Esophagus squamous epithelium (tissue), 5 donors: ENCODE measurements at places on chromosomes 4 and X. TPM values are rescaled to one million over a fixed set of nuclear protein-coding genes. Genes with fewer than 3 reads are reported as not detected.

DNA sequence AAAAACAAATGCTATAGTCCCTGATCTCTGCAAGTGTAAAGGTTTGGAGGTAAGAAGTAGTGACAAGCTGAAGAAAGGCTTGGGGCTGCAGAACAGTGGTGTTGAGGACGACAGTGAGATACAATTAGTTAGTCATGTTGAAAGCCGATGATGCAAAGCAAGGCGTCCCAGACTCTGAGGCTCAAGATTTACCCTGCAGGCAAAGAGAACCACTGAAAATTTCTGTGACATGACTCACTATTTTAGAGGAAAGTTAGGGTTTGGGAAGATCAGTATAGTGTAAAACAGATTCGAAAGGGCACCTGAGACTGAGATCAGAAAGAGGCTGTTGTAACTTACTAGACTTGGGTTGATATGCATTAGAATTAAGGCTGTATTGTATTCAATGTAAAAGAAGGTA, 281.3 kb upstream of the FTHL17 start:
- H3K27ac ChIP-seq = no peak overlapping the region
- no peaks in the 10 kb centered on the region for H3K4me1 ChIP-seq
- no peak for DNase-seq
- H3K36me3 ChIP-seq = no peaks in the 10 kb centered on the region

DNA sequence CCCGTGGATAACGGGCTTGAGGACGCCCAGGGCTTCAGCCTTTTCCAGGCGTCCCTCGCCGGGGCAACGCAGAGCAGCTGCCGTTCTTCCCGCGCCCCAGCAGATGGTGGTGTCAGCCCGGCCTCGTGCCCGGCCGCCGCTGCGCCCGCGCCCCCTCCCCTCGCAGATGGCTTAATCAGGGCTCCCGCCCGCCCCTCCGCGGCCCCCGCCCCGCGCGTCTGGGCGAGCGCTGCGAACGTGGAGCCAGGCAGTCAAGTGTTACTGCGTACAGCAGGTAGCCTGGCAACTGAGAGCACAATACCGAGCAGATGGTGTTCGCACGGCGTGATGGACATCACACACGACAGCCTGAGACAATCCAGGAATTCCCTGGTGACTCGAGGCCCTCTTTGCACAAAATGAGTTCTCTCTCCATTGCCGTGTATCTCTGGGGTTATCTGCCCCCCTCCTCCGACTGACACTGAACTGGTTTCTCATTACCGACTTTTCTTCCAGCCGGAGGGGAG, 69.3 kb downstream of the MGST2 start:
- DNase-seq = no peak
- no peaks in the 10 kb centered on the region for H3K27me3 ChIP-seq
- peak overlapping the region; percentile 92 for H3K27ac ChIP-seq
- peak overlapping the region; percentile 46 for H3K4me3 ChIP-seq
- peaks cover 19% of the 10 kb centered on the region for H3K4me1 ChIP-seq

- H3K36me3 ChIP-seq = no peaks in the 10 kb centered on the region
- H3K4me3 ChIP-seq = no peak overlapping the region
- H3K27ac ChIP-seq = no peak overlapping the region
- no peaks in the 10 kb centered on the region for H3K4me1 ChIP-seq
- no peaks in the 10 kb centered on the region for H3K27me3 ChIP-seq
Measured at GRCh38 chrX:17425551-17425950, 50.6 kb downstream of the NHS start.

DNA sequence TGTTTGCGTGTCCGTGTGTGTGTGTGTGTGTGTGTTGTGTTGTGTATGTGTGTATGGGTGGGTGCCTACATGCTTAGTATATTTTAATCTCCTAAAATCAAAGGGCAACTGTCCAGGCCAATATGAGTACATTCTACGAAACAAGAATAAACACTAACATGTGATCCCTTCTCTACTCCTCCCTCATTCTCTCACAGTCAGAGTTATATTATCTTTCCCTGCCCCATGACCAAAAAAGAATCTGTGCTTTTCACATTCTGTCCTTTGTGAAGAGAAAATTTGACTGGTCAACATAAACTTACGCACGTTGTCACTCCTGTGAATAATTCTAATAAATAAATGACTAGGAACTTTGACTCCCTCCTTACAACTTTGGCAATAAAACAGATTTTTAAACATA, 532.9 kb downstream of the DMD start:
- H3K27ac ChIP-seq = no peak overlapping the region
- no peak overlapping the region for H3K4me3 ChIP-seq
- DNase-seq = no peak

DNA sequence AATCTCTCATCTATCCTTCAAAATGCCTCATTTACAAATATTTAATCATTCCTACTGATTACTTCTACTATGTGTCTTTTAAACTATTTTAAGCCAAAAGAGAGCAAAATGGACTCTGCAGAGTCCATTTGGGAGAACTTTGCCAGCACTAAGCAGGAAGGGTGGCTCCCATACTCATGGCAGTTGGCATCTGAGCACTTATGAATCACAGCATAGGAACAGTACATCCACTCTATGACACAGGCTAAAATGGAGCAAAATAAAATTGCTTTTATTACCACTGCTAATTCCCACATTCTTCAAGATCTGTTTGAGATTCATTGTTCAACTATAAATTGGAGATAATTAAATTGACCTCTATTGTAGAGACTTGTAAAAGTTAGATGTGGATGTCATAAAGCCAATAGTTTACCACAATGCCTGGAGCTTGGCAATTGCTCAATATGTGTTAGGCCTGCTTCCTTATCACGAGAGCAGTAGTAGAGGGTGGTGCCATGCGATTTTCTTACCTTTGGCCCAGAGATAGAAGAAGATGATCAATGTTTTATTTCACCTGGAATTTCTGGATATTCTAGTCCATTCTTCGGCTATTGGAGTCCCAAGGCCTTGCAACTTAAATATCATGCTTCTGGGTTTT, 19.1 kb downstream of the HPGD start:
- DNase-seq = no peak
- peak overlapping the region; percentile 71 for H3K27ac ChIP-seq
- no peaks in the 10 kb centered on the region for H3K27me3 ChIP-seq
- no peak overlapping the region for H3K4me3 ChIP-seq
- H3K4me1 ChIP-seq = peaks cover 3% of the 10 kb centered on the region
- no peaks in the 10 kb centered on the region for H3K36me3 ChIP-seq

- H3K4me1 ChIP-seq = peaks cover 3% of the 10 kb centered on the region
- H3K36me3 ChIP-seq = no peaks in the 10 kb centered on the region
- DNase-seq = no peak
Measured at GRCh38 chrX:39972340-39972739, 125.4 kb downstream of the BCOR start.

DNA sequence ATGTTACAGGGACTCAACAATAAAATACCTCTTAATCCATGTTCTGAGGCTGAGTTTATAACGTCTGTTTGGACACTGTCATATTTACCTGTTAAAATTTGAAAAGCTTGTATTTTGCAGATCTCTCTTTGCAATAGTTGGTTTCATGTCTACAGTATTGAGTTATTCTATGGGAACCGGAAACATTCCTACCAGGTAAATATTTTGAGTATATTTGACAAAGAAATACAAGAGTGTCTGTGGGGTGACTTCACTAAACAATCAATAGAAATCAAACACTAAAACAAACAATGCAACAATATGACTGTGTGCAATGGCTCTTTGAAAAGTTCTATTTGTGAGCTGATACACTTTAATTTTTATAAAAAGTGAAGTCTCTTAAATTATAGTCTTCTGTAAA, 47.7 kb upstream of the CXCL8 start:
- no peak for DNase-seq
- no peak overlapping the region for H3K27ac ChIP-seq
- no peaks in the 10 kb centered on the region for H3K36me3 ChIP-seq
- no peak overlapping the region for H3K4me3 ChIP-seq
- H3K27me3 ChIP-seq = no peaks in the 10 kb centered on the region

TMEM128 gene
- total RNA-seq = 11.9 TPM

SEPSECS gene
- total RNA-seq = 3.1 TPM

GK2 gene
- not detected for total RNA-seq

NSUN7 gene
- 3.1 TPM for total RNA-seq

TRAM1L1 gene
- not detected for total RNA-seq

ODAPH gene
- total RNA-seq = not detected

P2RY4 gene
- total RNA-seq = not detected

NDST4 gene
- total RNA-seq = not detected

CT45A5 gene
- total RNA-seq = not detected
